ENCODE measurements at places on chromosomes 1 and 21.

GRCh38 chr1:205410581-205411298, 11.1 kb downstream of the LEMD1 start:
- DNase-seq = no peak

DNA sequence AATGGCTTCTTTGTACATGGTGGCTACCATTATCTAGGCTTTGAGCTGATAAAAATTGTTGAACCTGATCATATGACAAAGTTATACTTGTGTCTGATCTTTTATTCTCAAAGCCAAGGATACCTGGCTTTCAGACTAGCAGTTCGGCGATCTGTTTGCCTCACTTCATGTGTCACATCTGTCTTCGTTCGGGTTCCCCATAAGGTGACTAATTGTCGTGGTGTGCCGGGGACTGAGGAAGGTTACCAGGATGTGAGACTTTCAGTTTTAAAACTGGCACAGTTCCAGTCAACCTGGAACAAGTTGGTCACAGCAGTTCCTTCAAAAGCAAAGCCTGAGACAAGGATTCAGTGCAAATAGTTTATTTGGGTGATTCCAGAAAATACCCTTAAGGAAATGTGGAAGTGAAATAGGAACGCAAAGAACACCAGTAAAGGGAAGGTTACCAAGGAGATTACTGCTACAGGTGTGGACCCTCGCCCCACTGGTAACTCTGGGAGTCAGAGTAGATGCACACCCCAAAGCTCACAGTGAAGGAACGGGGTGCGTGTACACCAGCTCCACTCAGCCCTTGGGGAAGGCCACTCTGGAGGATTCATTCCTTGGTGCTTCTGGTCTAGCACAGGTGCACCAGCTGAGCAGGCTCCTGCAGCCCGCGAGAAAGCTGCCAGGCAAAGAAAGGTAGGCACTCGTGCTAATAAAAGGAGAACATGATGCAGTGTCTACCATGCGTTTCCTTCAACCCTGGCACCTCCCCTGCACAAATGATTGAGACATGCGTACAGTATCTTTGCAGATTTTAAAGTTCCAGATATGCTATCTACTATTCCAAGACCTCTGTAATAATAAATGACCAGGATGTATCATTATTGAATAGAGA, 69.0 kb downstream of the VWA5B1 start:
- DNase-seq = no peak

GRCh38 chr1:102241431-102242338, 245.0 kb upstream of the OLFM3 start:
- no peak for DNase-seq

GRCh38 chr1:71561729-71562128, 480.9 kb upstream of the ZRANB2 start:
- DNase-seq = peak; percentile 29

DNA sequence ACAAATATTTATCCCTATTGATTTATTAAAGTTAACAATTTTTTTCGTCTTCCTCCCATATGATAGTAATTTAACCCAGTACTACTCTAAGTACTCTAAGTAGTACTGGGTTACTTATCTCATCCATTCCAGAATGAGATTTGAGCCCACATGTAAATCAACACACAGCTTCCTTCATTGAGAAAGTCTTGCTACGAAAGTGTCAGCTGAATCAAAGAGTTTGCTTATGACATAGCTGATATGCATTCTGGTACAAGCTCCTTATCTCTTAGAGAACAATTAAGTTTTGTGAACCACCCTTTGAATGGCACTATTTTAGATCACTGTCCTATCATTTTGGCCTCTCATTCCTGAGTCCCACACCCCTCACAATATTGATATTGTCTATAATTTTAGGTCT, 2.4 kb upstream of the SLC44A3 start:
- no peak for DNase-seq

- no peak for DNase-seq
These were observed 59.0 kb downstream of the NFASC start for GRCh38 chr1:204929487-204930154.

- no peak for DNase-seq
These were observed 271.8 kb downstream of the HLX start for GRCh38 chr1:221150996-221151395.

DNA sequence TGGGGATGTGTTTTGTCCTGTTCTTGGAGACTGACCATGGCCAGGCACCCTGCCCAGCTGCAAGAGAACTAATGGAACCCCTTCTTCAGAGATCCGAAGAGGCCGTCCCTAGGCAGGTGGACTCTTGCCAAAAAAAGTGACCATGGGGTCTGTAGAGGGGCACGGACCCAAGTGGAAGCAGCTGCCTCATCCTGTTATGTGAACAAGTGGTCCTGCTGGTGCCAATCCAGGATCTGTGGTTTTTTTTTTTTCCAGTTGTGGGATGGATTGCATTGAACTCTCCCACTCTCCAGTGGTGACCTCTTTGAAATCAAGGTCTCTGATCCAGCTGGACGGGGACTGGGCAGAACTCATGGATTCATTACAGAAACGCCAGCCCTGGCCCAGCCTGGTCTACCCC, 71.2 kb downstream of the ARHGEF10L start:
- DNase-seq = no peak

- peak; percentile 51 for DNase-seq
These were observed 548.6 kb downstream of the LTN1 start for GRCh38 chr21:28444111-28444510.

DNA sequence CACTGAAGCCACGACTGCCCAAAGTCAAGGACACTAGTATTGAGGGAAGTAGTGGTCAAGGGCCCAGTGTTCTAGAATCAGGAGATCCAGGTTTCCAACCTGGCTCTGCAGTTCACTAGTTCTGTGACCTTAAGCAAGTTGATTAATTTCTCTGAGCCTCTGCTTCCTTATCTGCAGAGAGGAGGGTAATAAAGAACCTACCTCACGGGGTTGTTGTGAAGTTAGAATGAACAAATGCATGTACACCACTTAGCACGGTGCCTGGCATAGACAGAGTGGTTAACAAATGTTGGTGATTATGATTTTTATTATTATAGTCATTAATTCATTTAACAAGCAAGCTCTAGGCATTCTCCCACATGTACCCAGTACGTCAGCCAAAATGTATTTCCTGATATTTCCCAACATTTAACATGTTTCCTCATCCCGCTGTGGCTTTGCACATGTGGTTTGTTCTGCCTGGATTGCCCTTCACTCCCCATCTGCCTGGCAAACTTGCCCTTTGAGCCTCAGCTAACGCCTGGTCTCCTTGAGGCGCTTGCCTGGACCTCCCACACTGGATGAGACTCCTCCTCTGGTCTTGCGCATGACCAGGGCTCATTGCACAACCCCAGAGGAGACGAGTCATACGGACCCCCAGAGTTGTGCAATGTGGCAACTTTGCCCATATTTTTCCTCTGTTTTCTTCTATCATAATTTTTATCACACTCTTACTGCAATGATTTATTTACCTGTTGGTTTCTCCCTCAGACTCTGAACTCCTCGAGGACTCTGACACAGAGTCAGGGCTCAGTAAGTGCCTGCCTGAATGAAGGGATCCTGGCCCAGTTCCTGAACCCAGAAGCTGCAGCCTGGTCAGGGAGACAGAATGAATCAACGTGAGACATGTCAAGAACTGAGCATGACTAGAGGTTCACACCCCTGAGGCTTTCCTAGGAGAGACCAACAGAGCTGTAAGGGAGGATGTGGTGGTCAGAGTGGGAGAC, 20.7 kb upstream of the MFSD2A start:
- DNase-seq = peak; percentile 100

DNA sequence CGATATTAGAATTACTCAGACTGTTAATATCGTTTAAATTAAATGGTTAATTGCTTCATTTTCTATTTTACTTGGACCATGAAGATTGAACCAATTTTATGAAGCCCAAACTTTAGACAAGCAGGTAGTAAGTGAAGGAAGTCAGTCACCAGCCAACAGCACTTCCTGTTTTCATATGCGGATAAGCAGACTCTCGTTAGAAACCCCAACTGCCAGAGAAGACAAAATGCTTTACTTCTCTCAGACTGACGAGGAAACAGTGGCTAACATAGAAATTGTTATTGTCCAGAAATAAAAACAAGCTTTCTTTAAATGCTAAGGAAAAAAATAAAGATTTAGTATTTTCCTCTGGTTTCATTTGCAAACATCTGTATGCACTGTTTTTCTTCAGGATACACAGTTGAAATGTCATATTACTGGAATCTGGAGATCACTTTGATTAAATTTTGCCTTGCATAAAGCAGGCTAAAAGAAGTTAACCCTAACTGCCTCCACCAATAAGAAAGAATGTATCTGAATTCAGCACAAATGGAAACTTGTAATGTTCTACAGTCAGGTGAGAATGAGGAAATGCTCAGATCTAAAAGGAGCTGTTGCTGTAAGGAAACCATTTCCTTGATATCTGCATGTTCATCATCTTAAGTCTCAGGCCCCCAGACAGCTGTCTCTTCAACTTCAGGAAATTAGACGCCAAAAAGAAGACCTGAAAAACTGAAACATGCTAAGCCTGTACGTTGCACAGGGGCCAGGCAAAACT, 129.8 kb upstream of the SAMSN1 start:
- DNase-seq = no peak

GRCh38 chr1:19512545-19512944, 27.2 kb upstream of the CAPZB start:
- peak; percentile 56 for DNase-seq

DNA sequence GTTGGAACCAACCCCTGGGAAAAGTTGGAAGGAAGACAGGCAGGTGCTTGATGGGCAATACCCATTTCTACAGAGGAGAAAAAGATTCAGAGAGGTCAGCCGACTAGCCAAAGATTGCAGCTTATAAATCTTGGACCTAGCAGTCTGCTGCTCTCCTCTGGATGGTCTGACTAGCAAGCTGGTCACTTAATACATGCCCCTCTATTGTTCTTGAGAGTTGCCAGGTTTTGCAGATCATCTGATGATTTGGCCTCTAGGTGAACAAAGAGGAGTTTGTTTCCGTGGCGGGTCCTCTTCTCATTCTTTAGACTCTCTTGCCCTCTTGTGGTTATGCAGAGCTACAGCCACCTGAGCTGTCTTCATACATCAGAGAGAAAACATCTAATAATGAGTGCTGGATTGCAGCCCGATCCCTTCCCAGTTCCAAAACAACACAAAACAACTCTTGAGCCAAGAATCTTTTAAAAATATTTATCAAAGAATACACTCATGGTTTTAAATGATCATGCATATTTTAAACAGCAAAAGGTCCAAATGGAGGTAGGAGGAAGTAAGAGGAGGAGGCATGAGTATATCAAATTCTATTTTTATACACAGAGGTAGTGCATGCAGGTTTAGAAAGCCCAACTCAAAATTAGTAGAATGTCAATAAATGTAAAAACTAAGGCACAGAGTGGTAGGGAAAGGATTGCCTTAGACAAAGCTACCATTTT, 115.7 kb downstream of the SLC30A10 start:
- DNase-seq = peak; percentile 50

- DNase-seq = no peak
These were observed at the start of gene LRRC42 for GRCh38 chr1:53946252-53947171. Gene LRRC42, plus strand, starts transcription at chr1:53946350. Its CDS starts 5,650 bp downstream, at chr1:53952000.

DNA sequence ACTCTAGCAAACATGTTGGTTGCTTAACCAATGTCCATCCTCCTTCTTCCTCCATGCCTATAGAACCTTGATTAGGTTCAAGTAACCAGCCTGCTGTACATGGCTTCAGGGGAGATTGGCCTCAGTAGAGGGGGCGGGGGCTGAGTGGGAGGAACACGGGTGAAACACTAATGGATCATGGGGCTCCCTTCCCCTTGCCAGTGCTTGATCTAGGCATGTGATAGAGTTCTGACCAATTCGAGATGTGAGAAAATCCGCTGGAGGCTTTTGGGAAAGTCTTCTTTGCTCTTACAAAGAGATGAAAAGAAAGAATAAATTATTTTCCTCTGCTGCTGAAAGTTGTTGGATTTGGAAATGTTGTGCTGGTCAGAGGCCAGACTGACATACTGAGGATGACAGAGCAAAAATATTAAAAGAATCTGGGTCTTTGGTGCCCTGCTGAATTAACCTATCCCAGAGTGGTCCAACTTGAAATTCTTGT, 5.2 kb upstream of the OTUD7B start:
- no peak for DNase-seq
